Occipital lobe (tissue), 3 donors: ENCODE measurements at places on chromosomes 12 and 14. TPM values are rescaled to one million over a fixed set of nuclear protein-coding genes. Genes with fewer than 3 reads are reported as not detected.

ACSM4 gene
- not detected for total RNA-seq

OTOGL gene
- total RNA-seq = 0.62 TPM

RNU4-1 gene
- total RNA-seq = under 0.01 TPM

PLCZ1 gene
- not detected for total RNA-seq

FAM222A gene
- 2.5 TPM for total RNA-seq

NPAS3 gene
- 44.6 TPM for total RNA-seq

RD3L gene
- not detected for total RNA-seq

CYP46A1 gene
- 2.3 TPM for total RNA-seq

PYGL gene
- total RNA-seq = 9.4 TPM

PDE3A gene
- total RNA-seq = 7.8 TPM

ALDH6A1 gene
- 28.7 TPM for total RNA-seq

AJUBA gene
- 8.1 TPM for total RNA-seq

SYT1 gene
- 166 TPM for total RNA-seq

CMA1 gene
- total RNA-seq = not detected

TMTC3 gene
- total RNA-seq = 30.4 TPM

RTN1 gene
- total RNA-seq = 870 TPM

CPM gene
- total RNA-seq = 1.7 TPM

APAF1 gene
- total RNA-seq = 32.4 TPM

KRT86 gene
- total RNA-seq = 0.16 TPM

MED13L gene
- total RNA-seq = 389 TPM

PLA2G1B gene
- total RNA-seq = not detected

LRRK2 gene
- total RNA-seq = 12.2 TPM

ZFC3H1 gene
- 42.7 TPM for total RNA-seq

RNASE7 gene
- not detected for total RNA-seq

OR4Q2 gene
- not detected for total RNA-seq

ABHD12B gene
- not detected for total RNA-seq

SCN8A gene
- total RNA-seq = 51.2 TPM

SAMD15 gene
- 8.1 TPM for total RNA-seq

AICDA gene
- not detected for total RNA-seq

ERP27 gene
- total RNA-seq = not detected

GALNT16 gene
- 5.5 TPM for total RNA-seq

LAG3 gene
- not detected for total RNA-seq

AHNAK2 gene
- total RNA-seq = 20.6 TPM

CIDEB gene
- 3.4 TPM for total RNA-seq

PMCH gene
- not detected for total RNA-seq

EIF2S3B gene
- 1.9 TPM for total RNA-seq

KRT77 gene
- not detected for total RNA-seq

HEBP1 gene
- total RNA-seq = 2.2 TPM
